ENCODE measurements at places on chromosomes 13 and 19. TPM values are rescaled to one million over a fixed set of nuclear protein-coding genes. Genes with fewer than 3 reads are reported as not detected.

The EHD2 gene
- total RNA-seq: 0.81 TPM

The LIM2 gene
- total RNA-seq: 0.64 TPM

The UPK1A gene
- total RNA-seq: 1.0 TPM

The SPACA4 gene
- total RNA-seq: not detected

The CGB2 gene
- not detected for total RNA-seq

The SLC10A2 gene
- not detected for total RNA-seq

The EDDM13 gene
- not detected for total RNA-seq

The ELL gene
- 24.7 TPM for total RNA-seq

The DIAPH3 gene
- 31.3 TPM for total RNA-seq

The SYNGR4 gene
- total RNA-seq: not detected

The SOX1 gene
- not detected for total RNA-seq

The RASAL3 gene
- total RNA-seq: 130 TPM

The MAP3K10 gene
- total RNA-seq: 11.0 TPM

The TMEM59L gene
- total RNA-seq: 0.24 TPM

The PRSS57 gene
- total RNA-seq: not detected

The CRX gene
- total RNA-seq: not detected

The NDUFB7 gene
- 130 TPM for total RNA-seq

The ATP8B3 gene
- 10.0 TPM for total RNA-seq

The GPR18 gene
- 2.4 TPM for total RNA-seq

The ADGRE1 gene
- total RNA-seq: 6.6 TPM

The UCHL3 gene
- total RNA-seq: 39.1 TPM

The ZNF44 gene
- total RNA-seq: 8.9 TPM

The PDX1 gene
- total RNA-seq: not detected

The FUZ gene
- 15.2 TPM for total RNA-seq

The ZNF615 gene
- 7.5 TPM for total RNA-seq

The GRIK5 gene
- total RNA-seq: 0.90 TPM

The NAA16 gene
- 19.2 TPM for total RNA-seq

The BRSK1 gene
- 3.3 TPM for total RNA-seq

The SSC5D gene
- 0.33 TPM for total RNA-seq

The MIDN gene
- 54.6 TPM for total RNA-seq

The STOML3 gene
- not detected for total RNA-seq

The PRKD2 gene
- 78.8 TPM for total RNA-seq

The CLEC4G gene
- not detected for total RNA-seq

The MED25 gene
- 50.2 TPM for total RNA-seq

The UGGT2 gene
- 0.26 TPM for total RNA-seq

The LILRB5 gene
- total RNA-seq: not detected

The TLE6 gene
- 2.6 TPM for total RNA-seq

The RNF6 gene
- 40.7 TPM for total RNA-seq

The CYP4F8 gene
- not detected for total RNA-seq

Measured in activated CD4-positive, alpha-beta memory T cell treated with anti-CD3 and anti-CD28 coated beads for 36 hours (primary cell).